ENCODE measurements at places on chromosomes 2 and 18. TPM values are rescaled to one million over a fixed set of nuclear protein-coding genes. Genes with fewer than 3 reads are reported as not detected.

Gene PDCD1
- not detected for polyA plus RNA-seq

GRCh38 chr18:40874233-40874632, 1080.8 kb upstream of the PIK3C3 start:
- DNase-seq = no peak

DNA sequence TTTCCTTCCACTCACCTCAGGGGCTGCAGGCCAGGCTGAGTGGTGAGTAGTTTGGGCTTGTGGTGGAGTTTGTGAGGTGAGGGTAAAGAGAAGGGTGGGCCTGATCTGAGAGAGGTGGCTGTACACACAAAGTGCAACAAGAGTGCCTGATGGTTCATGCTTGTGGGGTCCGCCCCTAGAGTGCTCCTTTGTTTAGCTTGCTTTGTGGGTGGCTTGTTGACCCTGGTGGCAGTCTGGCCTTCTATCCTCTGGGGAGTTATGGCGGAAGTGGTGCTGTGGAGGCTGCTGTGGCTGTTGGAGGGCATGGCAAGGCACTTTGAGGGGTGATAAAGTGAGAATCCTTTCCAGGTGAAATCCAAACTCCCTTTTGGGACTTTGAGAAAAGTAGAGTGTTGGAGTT, 10.6 kb downstream of the UBE2F start:
- no peak for DNase-seq

DNA sequence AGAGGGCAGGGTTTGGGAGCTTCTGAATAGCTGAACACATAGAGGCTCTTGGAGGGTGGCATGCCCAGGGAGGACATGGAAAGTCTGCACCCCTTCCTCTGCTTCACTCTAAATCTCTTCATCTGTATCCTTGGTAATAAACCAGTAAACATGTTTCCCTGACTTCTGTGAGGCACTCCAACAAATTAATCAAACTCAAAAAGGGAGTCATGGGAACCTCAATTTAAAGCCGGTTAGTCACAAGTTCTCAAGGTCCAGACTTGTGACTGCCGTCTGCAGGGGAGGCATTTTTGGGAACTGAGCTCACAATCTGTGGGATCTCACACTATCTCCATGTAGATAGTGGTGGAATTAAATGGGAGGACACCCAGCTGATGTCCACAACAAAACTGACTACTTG, 33.1 kb upstream of the STON1 start:
- DNase-seq = peak; percentile 43

- DNase-seq = no peak
These were observed at the start of gene MYL12B for GRCh38 chr18:3261373-3262233. MYL12B (plus strand) TSS chr18:3262133; CDS start chr18:3272899, 10,766 bp downstream.
